ENCODE measurements at places on chromosomes 6 and 20. TPM values are rescaled to one million over a fixed set of nuclear protein-coding genes. Genes with fewer than 3 reads are reported as not detected.

- H3K27ac ChIP-seq: no peak overlapping the region
- H3K4me3 ChIP-seq: no peak overlapping the region
- H3K36me3 ChIP-seq: no peaks in the 10 kb centered on the region
- peaks cover 6% of the 10 kb centered on the region for H3K4me1 ChIP-seq
- no peak for DNase-seq
These were observed 390.6 kb upstream of the ID4 start for GRCh38 chr6:19446570-19446969.

The TGM3 gene
- total RNA-seq: not detected

DNA sequence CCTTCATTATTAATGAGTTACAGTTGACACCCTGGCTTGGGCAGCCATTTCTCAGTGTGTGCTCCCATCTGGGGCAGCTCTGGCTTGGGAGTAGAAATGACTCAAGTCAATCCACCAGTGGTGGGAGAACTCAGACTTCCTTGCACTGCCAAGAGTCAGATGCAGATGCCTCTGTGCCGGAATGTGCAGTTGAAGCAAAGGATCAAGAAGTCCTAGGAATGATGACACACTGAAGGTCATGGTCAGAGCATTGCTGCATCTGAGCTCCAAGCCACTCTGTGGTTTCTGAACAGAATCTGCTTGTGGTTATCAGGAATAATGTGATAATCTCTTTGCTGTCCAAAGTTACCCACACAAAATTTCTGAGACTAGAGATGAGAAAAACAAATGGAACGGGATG, 19.5 kb upstream of the PAX1 start:
- H3K27ac ChIP-seq: no peak overlapping the region
- no peak overlapping the region for H3K4me3 ChIP-seq
- H3K4me1 ChIP-seq: no peaks in the 10 kb centered on the region
- H3K36me3 ChIP-seq: no peaks in the 10 kb centered on the region
- peaks cover 37% of the 10 kb centered on the region for H3K27me3 ChIP-seq

The RAB23 gene
- 9.3 TPM for total RNA-seq

- H3K27me3 ChIP-seq: no peaks in the 10 kb centered on the region
- no peak overlapping the region for H3K4me3 ChIP-seq
- H3K36me3 ChIP-seq: no peaks in the 10 kb centered on the region
- peaks cover 18% of the 10 kb centered on the region for H3K4me1 ChIP-seq
These were observed 188.6 kb downstream of the GJA10 start for GRCh38 chr6:90082847-90083246.

All from PC-9 (cell line).